Left renal cortex interstitium (tissue), 4 donors: ENCODE measurements at places on chromosomes 1 and 21. TPM values are rescaled to one million over a fixed set of nuclear protein-coding genes. Genes with fewer than 3 reads are reported as not detected.

- no peak for DNase-seq
Measured at GRCh38 chr1:155139895-155140629, at the start of gene DPM3. Gene DPM3 (minus strand): TSS chr1:155140531. CDS start chr1:155140240, 291 bp downstream.

GRCh38 chr1:72885841-72886240 is 603.5 kb upstream of the NEGR1 start:
- no peak for DNase-seq

GRCh38 chr1:107862064-107862463 is 102.9 kb downstream of the VAV3 start:
- DNase-seq: no peak

Gene BSDC1
- 64.4 TPM for polyA plus RNA-seq

DNA sequence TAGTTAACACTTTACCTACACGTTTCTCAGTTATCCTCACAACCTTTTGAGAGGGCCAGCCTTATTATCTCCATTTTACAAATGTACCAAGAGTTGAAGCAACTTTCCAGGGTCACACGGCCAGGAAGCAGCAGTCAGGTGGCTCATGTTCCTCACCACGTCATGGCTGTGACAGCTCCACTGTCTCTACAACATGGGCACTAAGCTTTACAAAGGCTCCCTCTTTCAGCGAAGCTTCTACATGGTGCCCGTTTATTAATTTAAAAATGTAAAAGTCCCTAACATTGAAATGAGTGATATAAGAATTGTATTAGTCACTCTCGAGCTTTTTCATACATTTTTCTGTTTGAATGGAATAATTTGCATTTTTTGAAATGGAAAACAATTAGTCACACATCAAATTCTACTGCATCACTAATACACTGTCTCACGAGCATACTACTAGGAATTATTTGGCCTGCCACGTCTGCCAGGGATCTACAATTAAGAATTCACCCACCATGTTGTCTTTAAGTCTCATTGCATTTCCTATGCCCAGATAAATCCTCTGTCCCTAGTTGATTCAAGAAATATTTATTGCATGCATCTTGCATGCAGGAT is 28.4 kb upstream of the LIN9 start:
- no peak for DNase-seq

Gene PRAMEF1
- not detected for polyA plus RNA-seq

GRCh38 chr1:163509114-163509513 is 187.4 kb downstream of the NUF2 start:
- DNase-seq: no peak

Gene BACE2
- 24.6 TPM for polyA plus RNA-seq

- no peak for DNase-seq
Measured at GRCh38 chr1:89146721-89147120, 20.8 kb upstream of the GBP2 start.

Gene C1orf226
- polyA plus RNA-seq: 22.5 TPM

DNA sequence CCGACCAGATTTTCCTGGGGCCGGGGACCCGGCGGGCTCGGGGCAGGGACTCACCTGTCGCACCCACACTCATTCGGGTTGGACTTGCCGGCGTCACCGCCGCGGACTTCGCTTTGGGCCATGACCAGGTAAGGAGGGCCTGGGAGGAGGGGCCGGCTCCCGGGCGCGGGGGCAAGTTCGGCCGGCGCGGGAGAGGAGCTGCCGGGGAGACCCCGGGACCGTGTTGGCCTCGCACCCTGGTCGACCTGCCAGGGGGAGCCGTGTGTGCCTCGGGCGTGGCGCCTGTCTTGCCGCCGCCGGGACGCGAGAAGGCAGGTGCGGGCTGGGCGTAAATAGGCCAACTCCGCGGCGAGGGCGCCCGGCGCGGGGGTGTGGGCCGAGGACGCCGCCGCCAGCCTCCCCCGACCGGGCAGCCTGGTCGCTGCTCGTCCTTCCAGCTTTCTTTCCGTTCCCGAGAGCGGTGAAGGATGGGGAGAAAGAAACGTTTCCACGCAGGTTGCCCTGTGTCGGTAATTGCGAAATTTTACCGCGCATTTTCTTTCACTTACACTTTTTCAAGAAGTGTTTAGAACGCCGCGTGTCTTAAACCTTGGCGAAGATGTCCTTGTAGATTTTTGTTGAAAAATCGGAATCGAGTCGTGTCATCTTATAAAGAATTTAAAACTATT is 558 bp downstream of the USP1 start:
- peak; percentile 19 for DNase-seq

Gene BTG2
- polyA plus RNA-seq: 86.8 TPM

DNA sequence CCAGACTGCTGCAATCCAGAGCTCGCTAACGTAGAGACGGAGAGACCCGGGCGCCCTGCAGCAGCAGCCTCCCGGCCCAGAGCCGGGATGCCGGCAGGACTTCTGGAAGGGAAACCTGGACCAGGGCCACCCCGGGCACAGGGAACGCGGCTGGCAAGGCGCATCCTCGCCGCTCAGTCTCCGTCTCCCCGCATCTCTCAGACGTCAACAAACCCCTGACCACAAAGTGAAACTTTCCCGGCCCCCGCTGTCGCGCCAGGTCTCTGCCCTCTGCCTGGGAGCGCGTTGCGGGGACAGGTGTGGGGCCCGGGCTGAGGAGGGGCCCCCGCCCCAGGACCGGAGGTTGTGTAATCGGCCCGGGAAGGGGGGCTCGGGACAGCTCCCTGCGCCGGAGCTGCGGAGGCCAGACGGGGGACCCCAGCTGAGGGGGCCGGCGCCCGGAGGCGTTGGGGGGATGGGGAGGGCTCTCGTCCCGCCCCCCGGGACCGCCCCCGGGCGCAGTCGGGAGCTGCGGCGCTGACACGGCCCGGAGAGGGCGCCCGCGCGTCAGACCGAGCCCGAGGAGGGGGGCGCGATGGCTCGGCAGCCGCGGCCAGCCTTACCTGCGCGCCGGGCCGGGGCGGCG is 116.6 kb upstream of the HIVEP3 start:
- DNase-seq: peak; percentile 45

DNA sequence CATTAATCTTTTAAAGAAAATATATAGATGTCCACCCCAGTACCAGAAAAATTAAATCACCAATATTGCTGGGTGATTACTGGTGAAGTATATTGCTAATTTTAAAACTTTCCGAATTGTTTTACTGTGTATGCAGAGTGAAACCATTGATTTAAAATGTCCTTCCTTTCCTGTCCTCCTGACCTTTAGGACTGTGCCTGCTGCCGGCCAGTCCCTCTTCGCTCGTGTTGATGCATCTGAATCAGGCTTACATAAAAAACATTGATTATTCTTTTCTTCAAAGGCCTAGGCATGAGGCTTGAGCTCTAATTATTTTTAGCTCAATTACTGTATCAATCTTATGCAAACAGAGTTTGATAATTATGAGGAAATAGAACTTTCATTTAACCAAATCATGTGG is 1128.1 kb downstream of the BRINP3 start:
- DNase-seq: no peak

DNA sequence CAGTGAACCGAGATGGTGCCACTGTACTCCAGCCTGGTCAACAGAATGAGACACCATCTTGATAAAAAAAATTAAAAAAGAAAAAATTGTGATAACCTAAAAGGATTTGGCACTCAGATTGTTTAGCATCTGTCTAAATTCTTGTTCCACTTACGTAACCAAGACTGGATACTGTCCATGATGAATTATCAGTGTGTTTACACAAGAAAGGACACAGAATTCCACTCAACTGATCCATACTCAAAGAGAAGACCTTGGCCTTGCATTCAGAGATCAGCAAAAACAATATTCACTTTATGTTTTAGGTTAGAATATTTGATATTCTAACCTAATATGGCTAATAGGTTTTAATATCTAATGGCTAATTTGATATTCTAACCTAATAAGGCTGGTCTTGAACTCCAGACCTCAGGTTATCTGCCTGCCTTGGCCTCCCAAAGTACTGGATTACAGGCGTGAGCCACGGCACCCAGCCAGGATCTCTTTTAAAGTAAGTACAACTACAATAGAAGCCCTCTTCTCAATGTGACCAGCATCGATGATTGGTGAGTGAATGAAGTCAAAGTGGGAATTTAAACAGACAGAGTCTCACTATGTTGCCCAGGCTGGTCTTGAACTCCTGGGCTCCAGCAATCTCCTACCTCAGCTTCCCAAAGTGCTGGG is 43.1 kb upstream of the COX20 start:
- no peak for DNase-seq

DNA sequence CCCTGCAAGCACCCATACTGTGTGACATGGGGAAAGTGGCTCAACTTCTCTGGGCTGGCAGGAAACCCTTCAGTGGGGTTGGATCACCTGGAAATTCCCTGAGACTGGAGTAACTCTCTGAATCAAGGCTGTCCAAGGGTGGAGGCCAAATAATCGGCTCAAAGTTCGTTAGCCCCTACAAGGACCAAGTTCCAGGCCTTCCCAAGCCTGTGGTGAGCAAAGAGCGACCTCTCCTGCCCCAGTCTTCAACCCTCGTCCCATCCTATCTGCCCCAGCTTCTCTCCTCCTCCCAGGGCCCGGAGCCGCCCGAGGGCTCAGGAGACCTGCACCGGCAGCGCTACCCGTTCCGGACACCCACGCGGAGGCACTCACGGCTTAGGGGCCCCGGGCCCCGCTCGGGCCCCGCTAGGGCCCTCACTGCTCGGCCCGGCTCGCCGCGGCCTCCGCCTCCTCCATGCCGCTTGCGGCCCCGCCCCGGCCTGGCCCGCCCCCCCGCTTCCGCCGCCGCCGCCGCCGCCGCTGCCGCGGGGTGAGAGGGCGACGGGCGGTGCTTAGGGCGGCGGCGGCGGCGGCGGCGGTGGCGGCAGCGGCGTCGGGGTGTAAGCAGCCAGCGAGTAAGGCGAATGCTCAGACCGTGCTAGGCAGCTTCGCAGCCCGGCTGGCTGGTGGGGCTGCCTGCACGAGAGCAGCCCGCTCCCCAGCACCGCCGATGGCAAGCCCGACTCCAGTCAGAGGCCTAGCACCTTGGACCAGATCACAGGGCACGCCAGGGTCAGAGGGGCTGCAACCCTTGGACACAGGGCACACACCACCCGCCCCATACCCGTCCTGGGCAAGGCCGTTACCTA is at the start of gene POMGNT1:
Gene POMGNT1, minus strand, starts transcription at position 471 of the 848 bp plus-strand sequence. CDS start 613 bp downstream, outside the sequence.
- DNase-seq: no peak

DNA sequence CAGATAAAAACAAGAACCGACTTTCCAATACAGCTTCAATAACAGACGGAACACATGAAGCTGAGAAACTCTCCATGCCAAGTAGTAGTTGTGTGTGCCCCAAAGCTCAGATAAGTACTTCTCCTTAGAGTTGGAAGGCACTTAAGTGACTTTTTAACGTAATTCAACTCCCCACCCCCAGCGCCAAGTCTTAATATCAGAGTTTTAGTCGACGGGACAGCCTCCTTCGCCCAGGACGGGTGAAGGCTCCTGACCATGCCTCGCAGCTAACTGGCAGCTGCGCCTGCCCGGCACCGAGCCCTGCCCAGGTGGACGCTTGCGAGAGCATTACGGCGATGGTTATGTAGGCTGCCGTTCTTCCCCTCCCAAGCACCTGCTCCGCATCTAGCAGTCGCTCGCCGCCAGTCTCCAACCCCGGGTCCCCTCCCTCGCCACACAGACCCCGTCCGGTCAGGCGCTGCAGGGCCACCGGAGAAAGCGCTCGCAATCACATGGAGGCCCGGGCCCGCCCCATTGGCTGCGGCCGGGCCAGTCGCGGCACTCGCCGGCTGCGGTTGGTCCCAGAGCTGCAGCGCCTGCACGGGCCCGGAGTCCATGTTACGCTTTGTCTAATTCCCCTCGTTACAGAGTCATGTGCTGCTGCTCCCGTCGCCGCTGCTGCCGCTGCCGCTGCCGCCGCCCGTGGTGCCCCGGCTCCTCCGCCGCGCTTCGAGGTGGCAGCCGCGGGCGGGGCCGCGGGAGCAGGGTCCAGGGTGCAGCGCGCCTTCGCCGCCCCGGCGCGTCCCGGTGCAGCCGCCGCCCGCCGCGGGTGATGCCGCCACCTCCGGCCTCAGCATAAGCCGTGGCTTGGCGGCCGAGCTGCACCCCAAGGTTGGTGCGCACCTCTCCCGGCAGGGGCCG is at the start of gene LRRC8D:
Gene LRRC8D, plus strand, starts transcription at position 611 of the 900 bp plus-strand sequence. CDS start 112,037 bp downstream, outside the sequence.
- DNase-seq: no peak

DNA sequence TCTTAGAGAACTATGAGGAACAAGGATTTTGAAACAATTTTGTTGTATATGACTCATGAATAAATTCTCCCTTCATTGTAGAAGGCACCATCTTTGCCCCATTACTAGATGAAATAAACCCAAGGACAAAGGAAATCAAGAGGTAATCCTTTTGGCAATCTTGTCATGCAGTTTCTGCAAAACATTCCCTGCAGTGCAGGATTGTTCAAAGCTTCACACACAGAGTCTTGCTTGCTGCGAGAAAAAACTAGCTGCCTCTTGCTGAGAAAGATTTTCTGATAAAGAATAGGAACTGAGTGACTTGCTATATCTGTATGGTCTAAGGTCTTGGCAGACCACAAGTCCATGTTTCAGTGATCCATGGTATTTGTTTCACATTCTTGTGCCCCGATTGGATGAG is 657.4 kb upstream of the ADGRL4 start:
- no peak for DNase-seq

DNA sequence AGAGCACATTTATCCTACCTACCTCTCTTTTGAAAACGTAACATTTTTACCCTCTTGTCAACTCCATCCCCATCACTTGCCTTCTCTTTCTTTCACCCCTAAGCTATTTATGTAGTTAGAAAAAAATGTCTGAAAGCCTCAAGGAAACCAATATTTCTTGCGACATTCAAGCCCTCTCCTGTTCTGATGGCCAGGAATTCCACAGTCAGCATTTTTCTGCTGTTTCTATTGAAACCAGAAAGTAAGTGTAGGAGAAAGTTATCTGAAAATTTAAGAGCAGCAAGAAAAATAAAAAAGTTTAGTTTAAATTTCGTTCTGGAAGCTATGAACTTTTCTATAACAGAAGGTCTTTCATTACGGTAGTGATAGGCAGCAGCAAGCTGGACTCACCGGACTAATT is 247.6 kb upstream of the PBX1 start:
- no peak for DNase-seq

DNA sequence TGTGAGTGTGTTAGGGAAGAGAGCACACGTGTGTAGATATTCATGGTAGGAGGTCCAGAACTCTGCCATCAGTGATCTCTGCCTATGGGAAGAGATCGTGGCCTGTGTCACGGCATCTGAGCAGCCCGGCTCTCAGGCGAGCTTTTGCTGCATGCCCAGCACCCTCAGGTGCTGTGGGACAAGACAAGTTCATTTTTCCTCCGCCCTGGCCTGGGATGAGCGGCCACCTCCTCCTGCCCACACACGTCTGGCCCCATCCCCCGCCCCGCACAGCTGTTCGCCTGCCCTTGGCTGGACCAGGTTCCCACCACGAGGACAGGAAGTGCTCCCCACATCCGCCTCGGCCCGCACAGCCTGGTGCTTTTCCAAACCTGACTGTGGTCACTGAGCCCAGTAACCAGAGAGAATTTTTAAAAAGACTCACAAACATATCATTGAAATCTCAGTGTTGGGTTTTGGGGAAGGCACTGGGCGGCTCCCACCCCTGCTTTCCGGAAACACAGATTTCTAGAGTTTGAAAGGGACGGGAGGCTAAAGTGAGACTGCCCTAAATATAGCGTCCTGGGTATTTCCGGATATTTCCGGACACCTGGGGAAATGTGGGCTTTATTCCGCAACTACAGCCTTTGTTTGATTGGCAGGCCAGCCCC is 18.0 kb downstream of the BMP8A start:
- no peak for DNase-seq

Gene RRP15
- 23.2 TPM for polyA plus RNA-seq

Gene CLCA4
- polyA plus RNA-seq: not detected
